ENCODE measurements at places on chromosomes 13 and 19. TPM values are rescaled to one million over a fixed set of nuclear protein-coding genes. Genes with fewer than 3 reads are reported as not detected.

DNA sequence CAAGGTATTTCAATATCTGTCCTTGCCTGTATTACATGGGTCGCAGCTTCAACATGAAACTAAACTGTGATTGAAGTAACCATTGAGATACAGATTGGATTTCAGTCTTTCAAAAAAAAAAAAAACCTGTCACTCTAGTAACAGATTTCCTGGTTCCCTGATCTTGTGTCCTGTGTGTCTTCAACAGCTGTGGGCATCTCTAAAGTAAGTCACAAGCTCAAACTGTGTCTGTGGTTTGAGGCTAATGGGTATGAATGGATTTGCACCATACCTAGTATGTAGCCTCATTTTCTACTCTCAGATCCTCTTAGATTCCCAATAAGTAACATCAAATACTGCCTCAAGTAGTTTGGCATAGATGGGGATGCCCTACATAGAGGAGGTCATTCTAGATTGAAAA, 300.1 kb downstream of the COG6 start:
- DNase-seq, result no peak

- no peak for DNase-seq
These were observed 34.2 kb downstream of the NALCN start for GRCh38 chr13:101382086-101382485.

- DNase-seq, result no peak
These were observed 622 bp upstream of the VSTM2B start for GRCh38 chr19:29524912-29525831.

GRCh38 chr19:33398361-33399060, 25.0 kb downstream of the CEBPG start:
- no peak for DNase-seq

DNA sequence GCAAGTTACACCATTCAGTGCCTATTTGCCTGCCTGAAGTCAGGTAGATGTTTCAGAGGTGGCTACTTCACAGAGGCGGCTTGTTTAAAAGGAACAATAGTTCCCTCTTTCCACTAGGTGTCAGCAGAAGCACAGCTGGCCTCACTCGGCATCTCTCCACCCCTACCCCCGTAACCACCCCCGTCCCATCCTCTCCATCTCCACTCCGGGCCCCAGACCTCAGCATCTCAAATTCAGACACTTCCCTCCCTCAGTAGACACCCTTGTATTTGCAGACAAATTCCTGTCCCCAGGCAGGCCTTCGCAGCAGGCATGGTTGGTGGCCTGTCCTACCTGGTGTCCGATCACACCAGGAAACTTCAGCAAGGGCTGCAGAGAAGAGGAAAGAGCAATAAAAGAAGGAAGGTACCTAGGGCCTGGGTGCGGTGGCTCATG, 9.1 kb upstream of the DPP9 start:
- DNase-seq, result peak; percentile 61

GRCh38 chr13:22925881-22926747, 254.7 kb upstream of the SGCG start:
- DNase-seq, result no peak

- no peak for DNase-seq
These were observed 307.6 kb downstream of the ZNF536 start for GRCh38 chr19:30679789-30680188.

DNA sequence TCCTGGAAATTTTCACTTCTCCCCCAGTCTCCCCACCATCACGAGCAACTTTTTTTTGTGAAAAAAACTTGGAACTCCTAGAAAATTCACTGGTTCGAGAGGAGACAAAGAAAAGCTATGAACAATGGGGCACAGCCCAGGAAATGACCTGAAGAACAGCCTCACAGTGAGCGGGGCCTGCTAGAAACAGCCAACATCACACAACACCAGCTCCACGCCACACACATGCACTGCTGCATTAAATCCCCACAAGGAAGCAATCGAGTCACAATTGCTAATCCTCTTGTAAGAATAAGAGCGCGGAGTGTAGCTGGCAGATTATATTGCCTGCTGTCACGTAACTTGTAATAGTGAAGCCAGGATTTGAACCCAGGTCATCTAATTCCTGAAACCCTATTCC, 48.8 kb downstream of the SLC7A1 start:
- no peak for DNase-seq

GRCh38 chr19:41882568-41883462, at the start of gene ARHGEF1:
ARHGEF1 (plus strand) TSS chr19:41883184; CDS start chr19:41888083, 4,899 bp downstream.
- peak; percentile 71 for DNase-seq

GRCh38 chr19:45216667-45217066, 28.5 kb downstream of the EXOC3L2 start:
- no peak for DNase-seq

DNA sequence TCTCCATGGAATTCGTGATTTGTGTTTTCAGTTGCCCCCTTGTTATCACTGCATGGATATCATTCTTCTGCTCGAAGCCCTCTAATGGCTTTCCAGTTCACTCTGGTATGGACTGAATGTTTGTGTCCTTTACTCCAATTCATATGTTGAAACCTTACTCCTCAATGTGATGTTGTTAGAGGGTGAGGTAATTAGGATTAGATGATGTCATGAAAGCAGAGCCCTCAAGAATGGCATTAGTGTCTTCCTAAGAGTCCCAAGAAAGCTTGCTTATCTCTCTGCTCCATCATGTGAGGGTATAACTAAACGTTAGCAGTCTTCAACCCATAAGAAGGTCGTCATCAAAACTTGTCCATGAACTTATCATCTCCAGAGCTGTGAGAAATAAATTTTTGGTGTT, 1626.3 kb upstream of the MIR17HG start:
- no peak for DNase-seq

The SIGLEC8 gene
- not detected for total RNA-seq

The LCP1 gene
- total RNA-seq, result 466 TPM

The TLE2 gene
- 20.9 TPM for total RNA-seq

The RASA3 gene
- 171 TPM for total RNA-seq

The GJB2 gene
- not detected for total RNA-seq

The FEM1A gene
- total RNA-seq, result 16.7 TPM

The APOE gene
- 11.9 TPM for total RNA-seq

The ZNF780A gene
- total RNA-seq, result 43.5 TPM

The CBY2 gene
- total RNA-seq, result 0.61 TPM

The DIS3 gene
- total RNA-seq, result 36.4 TPM

The FOSB gene
- 4.7 TPM for total RNA-seq

The ZDHHC20 gene
- total RNA-seq, result 72.3 TPM
